ENCODE measurements at places on chromosomes 4 and X.

DNA sequence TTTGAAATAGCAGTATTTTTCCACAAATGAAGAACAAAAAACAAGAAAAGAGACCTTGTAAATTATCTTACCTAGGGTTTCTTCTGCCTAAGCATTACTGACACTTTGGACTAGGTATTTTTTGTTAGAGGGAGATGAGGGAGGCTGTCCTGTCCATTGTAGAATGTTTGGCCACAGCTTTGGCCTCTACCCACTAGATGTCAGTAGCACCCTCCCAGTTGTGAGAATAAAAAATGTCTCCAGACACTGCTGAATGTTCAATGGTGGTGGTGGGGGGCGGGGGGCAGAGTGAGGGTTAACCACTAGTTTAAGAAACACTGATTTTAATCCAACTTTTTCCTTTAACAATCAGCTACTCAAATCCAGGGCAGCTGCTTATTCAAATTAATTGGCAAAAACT lies 25.8 kb downstream of the OTUD4 start:
- DNase-seq, result no peak

GRCh38 chr4:17565846-17566245 lies 11.2 kb upstream of the LAP3 start:
- no peak for DNase-seq

GRCh38 chr4:80948995-80949394 lies 81.5 kb upstream of the BMP3 start:
- no peak for DNase-seq

- no peak for DNase-seq
Observed at GRCh38 chrX:39613482-39613995, 484.2 kb downstream of the BCOR start.

DNA sequence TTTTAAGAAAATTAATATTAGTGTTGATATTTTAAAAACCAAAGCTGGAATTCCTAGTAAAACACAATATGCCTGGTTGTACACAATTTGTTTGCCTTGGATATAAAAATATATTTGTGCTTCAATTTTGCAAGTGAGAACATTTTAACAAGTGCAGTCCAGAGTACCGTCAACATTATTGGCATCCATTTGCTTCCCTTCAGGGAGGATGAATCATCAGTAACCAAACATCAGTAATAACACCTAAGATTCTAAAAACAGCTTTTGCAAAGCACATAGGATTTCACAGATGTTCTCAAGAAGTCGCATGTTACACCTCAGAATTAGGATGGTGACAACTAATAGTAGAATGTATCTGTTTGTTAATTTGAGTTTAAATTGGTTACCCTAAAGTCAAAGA lies 262.6 kb upstream of the BMP3 start:
- no peak for DNase-seq

DNA sequence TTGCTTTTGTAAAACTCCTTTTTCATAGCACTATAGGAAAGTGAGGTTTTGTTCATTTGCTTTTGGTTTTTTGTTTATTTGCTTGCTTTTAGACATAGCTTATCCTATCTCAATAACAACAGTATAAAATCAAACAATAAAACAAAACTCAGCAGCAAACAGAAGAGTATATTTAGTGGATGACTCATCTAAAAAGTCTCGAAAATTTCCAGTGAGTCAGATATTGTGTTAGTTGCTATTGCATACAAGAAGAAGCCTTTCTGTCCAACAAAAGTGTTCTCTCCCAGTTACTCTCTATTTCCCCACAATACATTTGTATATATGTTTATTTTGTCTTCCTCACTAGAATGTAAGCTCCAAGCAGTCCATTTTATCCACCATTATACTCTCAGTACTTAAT lies 36.0 kb upstream of the NPNT start:
- DNase-seq, result no peak

GRCh38 chrX:31279359-31279758 lies 207.5 kb upstream of the FTHL17 start:
- DNase-seq, result no peak

GRCh38 chr4:186216465-186217024 lies 10.8 kb upstream of the KLKB1 start:
- no peak for DNase-seq

Data from ureter (tissue), 1 donor.